HL-60 (cell line): ENCODE measurements at places on chromosomes 16 and 17.

DNA sequence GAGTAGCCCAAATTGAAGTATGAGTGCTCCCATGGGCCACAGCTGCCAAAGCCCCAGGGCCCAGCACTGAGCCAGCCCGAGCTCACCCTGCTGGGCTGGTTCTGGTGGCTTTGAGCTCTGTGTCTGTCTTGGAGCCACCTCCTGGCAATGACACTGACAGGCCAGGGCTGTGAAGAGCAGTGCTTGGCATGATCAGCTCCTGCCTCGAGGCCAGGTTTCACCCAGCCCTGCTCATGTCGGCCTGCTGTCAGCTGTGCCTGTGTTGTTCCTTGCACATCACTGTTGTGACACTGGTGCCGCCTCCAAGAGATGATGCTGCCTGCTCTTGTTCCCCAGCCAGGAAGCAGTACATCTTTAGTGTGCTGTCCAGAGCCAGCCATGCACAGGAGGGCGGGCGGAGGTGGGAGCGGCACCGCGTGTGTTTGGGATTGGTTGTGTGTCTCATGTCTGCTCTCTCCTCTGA lies 26.0 kb downstream of the PLD6 start:
- DNase-seq, result no peak

DNA sequence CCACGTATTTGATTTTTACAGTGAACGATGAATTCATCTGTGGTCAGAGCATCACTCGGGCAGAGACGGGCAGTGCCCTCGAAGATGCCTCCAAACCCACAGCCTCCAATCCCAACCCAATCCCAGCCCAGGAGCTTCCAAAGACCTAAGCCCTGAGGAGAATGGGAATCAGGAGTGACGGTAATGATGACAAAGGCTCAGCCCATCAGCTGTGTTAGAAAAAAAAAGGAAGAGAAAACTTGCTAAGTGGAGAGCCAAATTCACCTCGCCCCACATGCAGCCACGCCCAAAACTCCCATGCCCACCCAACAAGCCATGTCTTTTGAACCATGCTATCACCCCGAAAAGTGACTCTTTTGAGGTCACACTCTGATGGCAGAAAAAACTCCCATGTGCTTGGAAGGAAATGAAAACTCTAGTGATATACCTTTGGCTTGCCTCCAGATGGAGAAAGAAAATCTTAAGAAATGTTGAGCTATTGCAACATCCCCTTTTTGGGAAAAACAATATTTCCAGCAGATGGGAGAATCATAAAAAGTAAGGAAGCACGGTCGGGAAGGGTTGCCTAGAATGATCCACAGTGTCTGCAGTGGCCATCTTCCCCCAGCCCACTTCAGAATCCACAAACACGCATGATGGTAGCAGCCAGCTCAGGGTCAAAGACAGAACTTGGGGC lies 37.7 kb downstream of the XYLT1 start:
- no peak for DNase-seq

DNA sequence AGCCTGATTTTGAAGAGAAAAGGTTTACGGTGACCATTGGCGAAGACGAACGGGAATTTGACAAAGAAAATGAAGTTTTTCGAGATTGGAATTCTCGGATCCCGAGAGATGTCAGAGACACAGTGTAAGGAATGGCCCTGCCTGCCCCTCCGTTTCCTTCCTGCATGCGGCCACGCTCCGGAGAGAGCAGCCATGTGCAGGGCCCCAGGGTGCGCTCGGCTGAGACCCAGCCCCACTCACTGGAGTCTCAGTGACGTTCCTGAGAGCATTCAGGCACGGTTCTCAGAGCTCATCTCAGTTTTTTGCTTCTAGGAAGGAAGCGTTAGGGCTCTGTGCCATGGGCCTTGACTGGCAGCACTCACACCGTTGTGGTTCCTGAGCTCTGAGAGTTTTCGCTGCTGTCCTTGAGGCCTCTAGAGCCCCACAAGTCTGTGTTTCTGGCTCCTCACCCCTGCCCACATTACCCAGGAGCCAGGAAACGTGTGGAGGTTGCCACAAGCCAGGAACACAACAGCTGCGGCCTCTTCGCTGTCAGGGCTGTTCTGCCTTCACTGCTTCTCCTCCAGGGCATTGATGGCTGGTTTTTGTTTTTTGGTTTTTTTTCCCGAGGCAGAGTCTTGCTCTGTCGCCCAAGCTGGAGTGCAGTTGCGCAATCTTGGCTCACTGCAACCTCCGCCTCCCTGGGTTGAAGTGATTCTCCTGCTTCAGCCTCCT lies 29.8 kb downstream of the ZC3H18 start:
- DNase-seq, result no peak

DNA sequence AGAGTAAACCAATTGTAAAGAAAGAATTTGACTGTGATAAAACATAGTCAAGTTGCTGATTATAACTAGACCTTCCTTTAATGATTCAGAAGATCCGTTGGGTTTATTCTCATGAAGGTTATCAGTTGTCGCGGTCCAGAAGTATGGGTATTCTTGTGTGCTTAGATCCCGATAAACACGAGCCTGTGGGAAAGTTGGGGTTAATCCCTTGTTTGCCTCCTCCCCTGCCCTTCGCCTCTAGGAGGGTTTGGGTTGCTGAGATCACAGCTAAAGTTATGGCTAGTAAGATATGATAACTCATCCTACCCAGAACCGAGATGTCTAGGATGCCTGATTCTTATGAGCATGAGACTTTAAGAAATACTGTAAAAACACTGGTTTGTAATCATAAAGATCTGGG lies 66.8 kb downstream of the GPRC5B start:
- DNase-seq, result no peak

GRCh38 chr16:85564277-85565051 lies 48.7 kb upstream of the GSE1 start:
- peak; percentile 58 for DNase-seq

GRCh38 chr17:77391668-77392375 lies 251.1 kb downstream of the SEC14L1 start:
- DNase-seq, result no peak

- DNase-seq, result no peak
Measured at GRCh38 chr17:64470625-64471024, 21.7 kb downstream of the MILR1 start.

- peak; percentile 92 for DNase-seq
Measured at GRCh38 chr17:17433000-17433703, 43.6 kb upstream of the MED9 start.
